Neural cell (in vitro differentiated cells): ENCODE measurements at places on chromosomes 2 and 18. TPM values are rescaled to one million over a fixed set of nuclear protein-coding genes. Genes with fewer than 3 reads are reported as not detected.

Gene SUPT7L
- 90.4 and 95.8 TPM in 2 replicates for polyA plus RNA-seq

Gene PRSS56
- polyA plus RNA-seq, result 0.16 TPM in 1 of 2 replicates, not detected in the other

Gene CHST10
- 76.1 and 83.3 TPM in 2 replicates for polyA plus RNA-seq

Gene TEKT4
- polyA plus RNA-seq, result not detected in 2 replicates

Gene MOGAT1
- not detected in 2 replicates for polyA plus RNA-seq

Gene WDR33
- polyA plus RNA-seq, result 58.0 and 58.7 TPM in 2 replicates

Gene TGOLN2
- 22.7 and 29.4 TPM in 2 replicates for polyA plus RNA-seq

Gene ERMN
- polyA plus RNA-seq, result not detected in 2 replicates

Gene COPS9
- polyA plus RNA-seq, result 295 and 359 TPM in 2 replicates

Gene ANKRD12
- polyA plus RNA-seq, result 25.1 and 32.3 TPM in 2 replicates

Gene GRHL1
- 25.4 and 26.3 TPM in 2 replicates for polyA plus RNA-seq

Gene SIX2
- 0.16 TPM in 1 of 2 replicates, not detected in the other for polyA plus RNA-seq

Gene PLCD4
- 4.9 and 9.3 TPM in 2 replicates for polyA plus RNA-seq

Gene ERBB4
- 0.69 and 0.88 TPM in 2 replicates for polyA plus RNA-seq

Gene ORC4
- 215 and 261 TPM in 2 replicates for polyA plus RNA-seq

Gene CENPA
- polyA plus RNA-seq, result 0.54 and 2.1 TPM in 2 replicates

Gene SLC11A1
- polyA plus RNA-seq, result 0.04 TPM in 1 of 2 replicates, not detected in the other

Gene NCKAP5
- polyA plus RNA-seq, result 2.1 and 2.4 TPM in 2 replicates

Gene AQP12A
- not detected in 2 replicates for polyA plus RNA-seq

Gene PASK
- polyA plus RNA-seq, result 26.0 and 32.6 TPM in 2 replicates

Gene LYPD6B
- 0.68 and 7.7 TPM in 2 replicates for polyA plus RNA-seq

Gene PLEKHA3
- polyA plus RNA-seq, result 14.3 and 16.8 TPM in 2 replicates

Gene TRABD2A
- polyA plus RNA-seq, result 0.17 and 2.7 TPM in 2 replicates

Gene EFR3B
- polyA plus RNA-seq, result 29.3 and 30.6 TPM in 2 replicates

Gene CLHC1
- polyA plus RNA-seq, result 43.6 and 52.9 TPM in 2 replicates

Gene MEIS1
- 40.5 and 46.5 TPM in 2 replicates for polyA plus RNA-seq

Gene MC4R
- polyA plus RNA-seq, result 0.57 and 2.1 TPM in 2 replicates

Gene SCN2A
- 55.0 and 57.4 TPM in 2 replicates for polyA plus RNA-seq

Gene OSBPL1A
- polyA plus RNA-seq, result 19.2 and 24.9 TPM in 2 replicates

Gene REG3A
- polyA plus RNA-seq, result not detected in 2 replicates

Gene LRRC30
- not detected in 2 replicates for polyA plus RNA-seq

Gene TGFBRAP1
- polyA plus RNA-seq, result 13.9 and 15.2 TPM in 2 replicates

Gene TRAK2
- polyA plus RNA-seq, result 17.2 and 19.6 TPM in 2 replicates

Gene MROH2A
- polyA plus RNA-seq, result not detected in 2 replicates

Gene THSD7B
- polyA plus RNA-seq, result 0.46 and 1.6 TPM in 2 replicates

Gene BOLL
- not detected in 2 replicates for polyA plus RNA-seq

Gene FOXI3
- polyA plus RNA-seq, result not detected in 2 replicates

Gene GCG
- not detected in 2 replicates for polyA plus RNA-seq

Gene RAB31
- polyA plus RNA-seq, result 16.3 and 16.5 TPM in 2 replicates

Gene AMER3
- 19.2 and 22.7 TPM in 2 replicates for polyA plus RNA-seq

Gene CRACDL
- 0.85 and 1.6 TPM in 2 replicates for polyA plus RNA-seq

Gene CD8B
- polyA plus RNA-seq, result not detected in 2 replicates

Gene TTC31
- 11.0 and 16.3 TPM in 2 replicates for polyA plus RNA-seq

Gene RFTN2
- 0.06 TPM in 2 replicates for polyA plus RNA-seq

Gene NPPC
- polyA plus RNA-seq, result 2.7 and 21.5 TPM in 2 replicates

Gene ABCB11
- not detected in 2 replicates for polyA plus RNA-seq

Gene HNMT
- polyA plus RNA-seq, result 0.40 TPM in 1 of 2 replicates, not detected in the other

Gene CCDC121
- polyA plus RNA-seq, result 2.2 and 3.0 TPM in 2 replicates

Gene SKOR2
- not detected in 2 replicates for polyA plus RNA-seq

Gene TTN
- 0.10 and 0.16 TPM in 2 replicates for polyA plus RNA-seq

Gene GALNT14
- 9.0 and 15.9 TPM in 2 replicates for polyA plus RNA-seq

Gene EMILIN1
- polyA plus RNA-seq, result 1.3 and 2.2 TPM in 2 replicates

Gene SERPINB12
- not detected in 2 replicates for polyA plus RNA-seq
